ENCODE measurements at places on chromosomes 5 and 9.

DNA sequence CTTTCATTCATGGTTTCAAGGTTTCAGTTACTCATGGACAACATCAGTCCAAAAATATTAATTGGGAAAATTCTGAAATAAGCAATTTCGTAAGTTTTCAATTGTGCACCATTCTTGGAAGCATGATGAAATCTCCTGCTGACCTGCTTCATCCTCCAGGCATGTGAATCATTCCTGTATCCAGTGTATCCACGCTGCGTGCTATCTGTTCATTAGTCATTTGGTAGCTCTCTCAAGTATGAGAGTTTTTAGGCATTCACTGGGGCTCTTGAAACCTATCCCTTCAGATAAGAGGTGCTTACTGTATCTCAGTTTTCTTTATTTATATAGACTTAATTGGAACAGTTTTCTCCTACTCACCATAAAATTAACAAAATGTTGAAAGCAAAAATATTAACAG lies 293.0 kb downstream of the CDH12 start:
- no peak for DNase-seq

- DNase-seq, result no peak
Measured at GRCh38 chr9:99199938-99200539, 21.7 kb downstream of the ALG2 start.

DNA sequence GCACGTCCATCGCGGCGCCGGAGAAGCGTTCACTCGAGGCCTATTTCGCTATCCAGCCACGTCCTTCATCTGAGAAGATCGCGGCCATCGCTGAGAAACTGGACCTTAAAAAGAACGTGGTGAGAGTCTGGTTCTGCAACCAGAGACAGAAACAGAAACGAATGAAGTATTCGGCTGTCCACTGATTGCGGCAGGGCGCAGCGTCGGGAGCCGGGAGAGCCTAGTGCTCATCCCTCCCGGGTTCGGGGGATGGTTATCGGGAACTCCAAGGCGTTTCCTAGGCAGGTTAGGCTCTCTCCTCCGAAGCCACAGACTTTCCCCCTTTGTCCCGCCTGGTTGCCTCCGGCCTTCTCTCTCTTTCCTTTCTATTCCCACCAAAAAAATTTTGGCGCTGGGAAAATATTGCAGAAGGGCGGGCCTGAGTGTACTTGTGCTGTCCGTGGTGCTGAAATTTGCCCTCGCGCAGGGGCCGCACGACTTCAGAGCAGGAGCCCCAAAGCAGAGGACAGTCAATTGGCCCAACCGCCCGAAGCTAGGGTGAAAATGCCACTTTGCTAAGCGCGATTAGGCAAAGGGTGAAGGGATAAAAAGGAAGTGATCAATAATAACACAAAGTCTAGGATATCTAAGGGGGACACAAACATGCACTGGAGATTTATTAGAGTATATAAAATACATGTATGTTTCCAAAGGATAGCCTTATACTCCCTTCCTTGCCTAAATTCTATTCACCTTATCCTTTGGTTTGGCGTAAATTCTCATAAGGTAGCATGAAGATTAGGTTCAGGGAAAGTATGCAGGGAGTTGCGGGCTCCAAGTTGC lies 1.8 kb downstream of the POU4F3 start:
- DNase-seq, result no peak

DNA sequence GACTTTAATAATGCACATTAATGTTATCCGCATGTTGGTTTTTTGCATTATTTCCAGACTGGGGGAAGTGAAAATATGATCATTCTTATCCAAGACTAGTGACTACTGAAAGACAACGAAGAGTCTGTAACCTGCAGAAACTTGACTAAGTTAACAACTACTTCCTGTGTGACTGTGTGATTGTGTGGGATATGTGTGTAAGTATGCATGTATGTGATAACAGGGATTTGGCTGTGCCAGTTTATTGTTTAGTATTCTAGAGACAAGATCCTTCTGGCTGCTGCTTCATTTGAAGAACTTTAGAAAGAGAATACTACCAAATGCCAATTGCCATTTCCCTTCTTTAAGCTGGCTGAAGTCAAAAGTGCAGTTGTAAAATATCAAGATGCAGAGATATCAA lies 375.7 kb upstream of the PRR16 start:
- DNase-seq, result no peak

DNA sequence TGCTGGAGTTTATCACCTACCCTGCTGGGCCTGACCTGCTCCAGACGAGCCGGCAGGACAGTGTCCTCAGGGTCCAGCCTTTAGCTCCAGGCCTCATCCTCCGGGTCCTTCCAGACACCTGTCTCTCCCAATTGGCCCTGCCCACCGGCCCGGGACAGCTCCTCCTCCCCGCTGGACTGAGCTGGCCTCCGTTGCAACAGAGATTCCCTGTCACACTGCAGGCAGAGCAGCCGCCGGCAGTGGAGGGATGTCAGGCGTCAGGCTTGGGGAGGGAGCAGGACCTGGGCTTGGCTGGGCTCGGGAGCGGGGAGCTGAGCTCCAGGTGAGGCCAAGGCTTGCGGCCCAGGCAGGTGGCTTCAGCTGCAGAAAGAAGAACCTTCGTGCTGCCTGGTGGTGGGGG lies 1.7 kb downstream of the KCNT1 start:
- DNase-seq, result no peak

DNA sequence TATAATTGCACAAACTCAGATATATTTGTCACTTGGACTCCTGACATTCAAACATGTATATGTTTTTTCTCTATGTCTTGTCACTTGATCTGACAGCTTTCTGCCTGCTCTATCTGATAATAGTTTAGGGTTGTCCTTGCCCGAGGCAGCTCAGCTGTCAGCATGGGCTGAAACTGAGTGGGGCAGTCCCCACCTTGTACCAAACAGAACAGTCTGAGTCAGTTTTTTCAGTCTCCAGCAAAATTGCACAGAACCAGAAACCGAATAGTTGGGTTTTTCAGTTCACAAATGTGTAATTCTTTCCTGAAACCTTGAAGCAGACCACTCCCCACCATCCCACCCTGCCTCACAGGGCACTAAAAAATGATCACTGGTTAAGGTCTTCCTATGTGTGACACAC lies 9.5 kb upstream of the HAND1 start:
- DNase-seq, result no peak

DNA sequence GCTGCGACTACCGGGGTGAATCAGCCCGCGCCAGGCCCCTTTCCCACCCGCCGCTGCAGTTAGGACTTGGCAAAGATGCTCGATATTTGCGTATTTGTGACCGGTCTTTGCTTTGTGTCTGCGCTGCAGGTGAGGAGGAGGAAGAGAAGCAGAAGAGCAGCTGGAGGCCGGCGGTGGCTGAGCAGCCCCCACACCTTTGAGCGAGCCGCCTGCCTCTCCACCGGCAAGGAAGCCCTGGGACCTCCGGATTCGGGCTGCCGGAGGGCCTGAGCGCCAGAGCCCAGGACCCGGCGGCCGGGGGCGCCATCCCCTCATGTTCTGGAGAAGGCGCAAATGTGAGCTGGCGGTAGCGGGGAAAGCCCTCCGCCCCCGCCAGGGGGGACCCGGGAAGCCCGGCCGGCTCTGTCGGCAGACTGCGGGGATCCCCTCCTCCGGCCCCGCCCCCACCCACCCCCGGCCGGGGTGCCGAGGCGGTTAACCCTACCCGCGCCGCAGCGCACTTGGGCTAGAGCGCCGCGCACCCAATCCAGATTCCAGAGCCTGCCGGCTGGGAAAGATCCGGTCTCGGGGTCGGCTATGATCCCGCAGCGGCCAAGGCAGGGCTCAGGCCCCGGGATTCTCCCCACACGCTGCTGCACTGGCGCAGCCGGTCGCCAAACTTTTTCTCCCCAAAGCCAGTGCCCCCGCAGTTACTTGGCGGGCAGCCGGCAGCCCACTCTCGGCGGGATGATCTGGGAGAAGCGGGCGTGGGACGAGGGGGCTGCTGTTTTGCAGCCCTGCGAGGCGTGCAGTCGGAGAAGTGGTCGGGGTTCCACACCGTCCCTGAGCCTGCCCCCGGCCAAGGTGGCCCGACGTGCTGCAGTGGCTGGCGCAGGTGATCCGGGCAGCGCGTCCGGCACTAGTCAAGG lies 800 bp upstream of the KCNN2 start:
- DNase-seq, result no peak

DNA sequence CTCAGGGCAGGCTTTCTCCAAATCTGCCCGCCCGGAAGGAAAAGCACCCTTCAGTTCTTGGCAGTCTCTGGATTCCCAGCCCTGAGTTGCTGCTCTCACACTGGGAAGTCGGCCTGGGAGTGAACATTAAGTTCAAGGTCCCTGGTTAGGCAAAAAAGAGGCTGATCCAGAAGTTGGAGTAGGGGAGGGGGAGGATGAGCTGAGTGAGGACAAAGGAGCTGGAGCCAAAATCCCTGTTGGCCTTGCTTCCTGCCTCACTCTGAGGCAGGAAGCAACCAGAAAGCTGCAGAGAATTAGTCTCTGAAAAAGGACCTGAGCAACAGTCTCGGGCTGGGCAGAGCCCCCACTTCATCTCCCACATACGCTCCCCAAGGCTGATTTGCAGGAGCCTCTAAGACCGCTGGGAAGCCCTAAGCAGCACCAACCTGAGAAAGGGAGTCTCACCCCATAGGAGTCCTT lies 15.0 kb upstream of the RPS14 start:
- DNase-seq, result no peak

GRCh38 chr9:18043978-18044377 lies 430.0 kb upstream of the ADAMTSL1 start:
- no peak for DNase-seq

DNA sequence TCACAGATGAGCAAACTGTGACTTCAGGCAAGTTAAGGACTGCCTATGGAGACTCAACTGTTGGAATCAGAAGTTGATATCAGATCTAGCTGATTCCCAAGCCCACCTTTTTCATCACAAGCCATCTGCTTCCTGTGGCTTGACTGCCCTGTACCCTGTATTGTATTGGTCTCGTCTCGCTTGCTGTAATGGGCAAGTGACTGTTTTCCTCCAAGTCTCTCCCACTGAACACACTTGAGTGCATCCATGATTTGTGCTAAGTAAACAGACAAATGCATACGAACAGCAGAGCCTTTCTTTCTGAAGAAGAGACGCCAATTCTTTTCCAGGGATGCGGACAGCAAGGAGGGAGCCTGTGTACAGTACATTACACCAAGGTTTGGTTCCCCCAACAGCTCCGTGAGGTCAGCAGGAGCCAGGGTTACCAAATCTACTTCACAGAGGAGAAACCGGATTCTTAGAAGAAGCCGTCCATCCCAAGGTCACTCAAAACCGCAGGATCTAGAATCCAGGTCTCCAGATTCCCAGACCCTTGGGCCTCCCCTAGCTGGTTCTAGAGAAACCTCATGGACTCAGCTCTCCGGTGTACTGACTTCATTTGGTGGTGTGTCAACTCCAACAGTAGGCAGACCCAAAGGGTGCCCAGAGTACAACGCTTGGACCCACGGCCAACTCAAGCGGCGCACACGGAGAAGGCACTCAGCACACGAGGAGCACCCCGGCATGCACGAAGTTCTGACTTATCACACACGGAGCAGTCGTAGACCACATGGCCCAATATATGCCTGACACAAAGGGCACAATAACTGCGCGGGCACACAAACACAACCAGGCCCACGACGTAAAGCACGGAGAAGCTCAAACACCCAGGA lies 1.1 kb downstream of the BAG1 start:
- DNase-seq, result no peak

- no peak for DNase-seq
Measured at GRCh38 chr5:14326035-14326903, 183.1 kb downstream of the TRIO start.

- DNase-seq, result no peak
Measured at GRCh38 chr9:126494264-126494663, 119.5 kb upstream of the LMX1B start.

- DNase-seq, result no peak
Measured at GRCh38 chr5:15690611-15691010, 190.6 kb downstream of the FBXL7 start.

GRCh38 chr9:15430920-15431844 lies 8.5 kb downstream of the SNAPC3 start:
- DNase-seq, result no peak

- DNase-seq, result no peak
Measured at GRCh38 chr5:31116466-31117031, 76.9 kb upstream of the CDH6 start.

GRCh38 chr5:158406884-158407823 lies 548.2 kb upstream of the CLINT1 start:
- no peak for DNase-seq

GRCh38 chr5:43456556-43456955 lies 27.1 kb downstream of the TMEM267 start:
- no peak for DNase-seq

Data from T-helper 9 cell (primary cell).